Right lobe of liver (tissue), 6 donors: ENCODE measurements at places on chromosomes 11 and 22.

DNA sequence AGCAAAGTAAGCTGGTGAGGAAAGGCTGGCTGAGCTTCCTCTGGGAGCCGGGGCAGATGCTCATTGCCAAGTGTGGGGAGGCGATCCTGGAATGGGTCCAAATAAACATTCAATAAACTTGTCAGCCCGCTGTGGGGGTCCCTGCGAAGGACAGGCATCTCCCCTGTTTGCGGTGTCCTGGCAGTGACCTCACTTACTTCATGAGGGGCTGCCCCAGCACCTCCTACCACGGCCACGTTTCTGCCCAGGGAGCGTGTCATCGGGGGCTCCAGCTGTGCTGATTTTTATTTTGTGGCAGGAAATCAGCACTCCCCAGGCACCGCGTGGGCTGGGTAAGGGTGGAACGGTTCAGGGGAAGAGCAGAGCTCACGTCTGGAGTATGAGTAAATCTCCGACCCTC lies 493.9 kb upstream of the B3GAT1 start:
- H3K4me1 ChIP-seq: no peaks in the 10 kb centered on the region
- no peak for DNase-seq
- no peak overlapping the region for H3K27ac ChIP-seq
- no peak overlapping the region for H3K4me3 ChIP-seq
- H3K27me3 ChIP-seq: no peaks in the 10 kb centered on the region
- no peaks in the 10 kb centered on the region for H3K36me3 ChIP-seq

GRCh38 chr11:18700375-18700774 lies 1.8 kb downstream of the TMEM86A start:
- H3K27me3 ChIP-seq: no peaks in the 10 kb centered on the region
- H3K27ac ChIP-seq: no peak overlapping the region
- H3K4me1 ChIP-seq: no peaks in the 10 kb centered on the region
- no peak overlapping the region for H3K4me3 ChIP-seq

DNA sequence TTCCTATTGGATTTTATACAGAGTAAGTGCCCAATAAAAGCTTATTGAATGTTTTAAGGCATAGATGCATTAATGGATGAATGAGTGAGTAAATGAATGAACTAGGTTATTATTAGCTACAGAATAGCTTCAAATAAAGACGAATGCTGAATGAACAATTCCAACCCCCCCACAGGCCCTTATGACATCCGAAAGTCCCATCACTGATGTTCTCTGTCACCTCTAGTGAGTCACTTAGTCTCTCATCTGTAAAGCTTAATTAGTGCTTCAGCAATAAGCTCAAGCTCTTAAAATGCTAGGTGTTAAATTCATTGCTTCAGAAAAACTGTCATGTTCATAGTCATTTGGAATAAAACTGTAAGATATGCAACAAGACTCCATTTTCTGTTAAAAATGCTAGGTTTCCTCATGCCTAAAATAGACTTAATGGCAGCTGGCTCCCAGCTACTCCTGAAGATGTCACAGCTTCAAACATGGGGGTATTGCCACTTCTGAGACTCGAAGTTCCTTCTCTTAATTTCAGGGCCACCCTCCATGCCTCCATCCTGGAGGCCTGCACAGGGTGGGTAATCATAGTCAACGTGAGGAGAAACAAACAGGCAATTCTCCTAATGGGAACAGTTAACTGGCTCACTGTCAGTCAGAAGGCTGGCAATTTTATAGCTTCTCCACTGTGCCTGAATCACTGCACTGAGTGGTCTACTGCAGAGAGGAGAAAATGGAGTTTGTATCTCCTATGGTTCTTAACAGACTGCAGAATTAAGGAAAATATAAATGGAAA lies 355.0 kb upstream of the CTSC start:
- DNase-seq: no peak
- H3K27me3 ChIP-seq: no peaks in the 10 kb centered on the region
- no peak overlapping the region for H3K4me3 ChIP-seq

GRCh38 chr11:67514116-67514515 lies 6.2 kb upstream of the CDK2AP2 start:
- H3K27me3 ChIP-seq: no peaks in the 10 kb centered on the region
- no peaks in the 10 kb centered on the region for H3K36me3 ChIP-seq
- no peak for DNase-seq
- H3K4me3 ChIP-seq: no peak overlapping the region
- H3K27ac ChIP-seq: no peak overlapping the region

GRCh38 chr22:23166042-23166831 lies 14.1 kb upstream of the BCR start:
- no peak overlapping the region for H3K4me3 ChIP-seq
- H3K27me3 ChIP-seq: no peaks in the 10 kb centered on the region
- H3K36me3 ChIP-seq: no peaks in the 10 kb centered on the region
- peaks cover 21% of the 10 kb centered on the region for H3K4me1 ChIP-seq
- no peak for DNase-seq
